ENCODE measurements at places on chromosomes 5 and 9.

DNA sequence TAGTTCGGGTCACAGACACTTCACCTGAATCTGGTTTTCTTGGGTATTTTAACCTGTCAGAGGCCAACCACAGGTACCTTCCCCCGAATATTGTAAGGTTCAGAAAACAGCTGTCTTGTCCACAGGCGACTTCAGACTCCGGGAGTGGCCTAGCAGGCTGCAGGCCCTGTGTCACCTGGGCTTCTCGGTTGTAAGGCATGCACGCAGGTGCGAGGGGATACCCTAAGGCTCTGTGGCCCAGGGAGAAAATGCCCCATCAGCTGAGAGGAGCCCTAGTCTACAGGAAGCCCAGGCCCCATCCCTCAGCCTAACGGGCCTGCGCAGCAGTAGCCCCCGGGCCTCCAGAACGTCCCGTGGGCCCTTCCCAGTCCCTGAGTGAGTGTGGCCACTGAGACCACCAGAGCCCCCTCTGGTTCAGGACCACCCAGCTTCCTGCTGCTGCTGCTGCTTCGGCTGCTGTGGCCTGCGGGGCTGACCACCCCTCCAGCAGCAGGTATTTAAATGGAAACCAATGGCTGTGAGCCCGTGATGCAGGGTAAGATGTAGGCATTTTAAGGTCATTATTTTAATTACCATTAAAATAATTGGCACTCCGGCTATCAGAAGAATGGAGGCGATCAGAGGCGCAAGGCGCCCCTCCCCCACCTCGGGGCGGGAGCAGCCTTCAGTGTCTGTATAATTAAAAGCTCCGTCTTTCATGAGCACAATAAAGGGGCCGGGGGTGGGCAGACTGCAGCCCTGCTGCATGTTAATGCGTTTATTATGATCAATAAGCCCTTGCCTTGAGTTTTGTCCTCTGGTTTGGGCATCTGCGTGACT lies 65.4 kb downstream of the PSMB7 start:
- DNase-seq, result no peak

DNA sequence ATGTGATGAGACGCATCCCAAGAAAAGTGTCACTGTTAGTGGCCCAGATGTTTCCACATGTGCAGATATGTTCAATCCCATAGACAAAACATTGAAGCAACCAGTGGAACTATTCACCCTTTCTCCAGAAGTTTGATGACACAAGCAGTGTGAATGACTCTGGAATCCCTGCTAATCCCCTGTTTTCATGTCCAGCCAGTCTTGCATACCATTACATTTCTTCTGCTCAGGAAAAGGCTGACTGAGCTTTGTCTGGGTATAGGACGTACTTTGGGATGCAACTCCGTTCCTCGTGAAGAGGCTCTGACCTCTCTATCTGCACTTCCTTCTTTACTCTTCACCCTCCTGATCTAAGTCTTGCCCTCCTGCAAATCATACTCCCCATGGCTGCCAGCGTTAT lies 172.4 kb downstream of the NTRK2 start:
- no peak for DNase-seq

- no peak for DNase-seq
Measured at GRCh38 chr5:178232124-178232919, at the start of gene PHYKPL. PHYKPL (minus strand) TSS chr5:178232802; CDS start chr5:178232550, 252 bp downstream.

DNA sequence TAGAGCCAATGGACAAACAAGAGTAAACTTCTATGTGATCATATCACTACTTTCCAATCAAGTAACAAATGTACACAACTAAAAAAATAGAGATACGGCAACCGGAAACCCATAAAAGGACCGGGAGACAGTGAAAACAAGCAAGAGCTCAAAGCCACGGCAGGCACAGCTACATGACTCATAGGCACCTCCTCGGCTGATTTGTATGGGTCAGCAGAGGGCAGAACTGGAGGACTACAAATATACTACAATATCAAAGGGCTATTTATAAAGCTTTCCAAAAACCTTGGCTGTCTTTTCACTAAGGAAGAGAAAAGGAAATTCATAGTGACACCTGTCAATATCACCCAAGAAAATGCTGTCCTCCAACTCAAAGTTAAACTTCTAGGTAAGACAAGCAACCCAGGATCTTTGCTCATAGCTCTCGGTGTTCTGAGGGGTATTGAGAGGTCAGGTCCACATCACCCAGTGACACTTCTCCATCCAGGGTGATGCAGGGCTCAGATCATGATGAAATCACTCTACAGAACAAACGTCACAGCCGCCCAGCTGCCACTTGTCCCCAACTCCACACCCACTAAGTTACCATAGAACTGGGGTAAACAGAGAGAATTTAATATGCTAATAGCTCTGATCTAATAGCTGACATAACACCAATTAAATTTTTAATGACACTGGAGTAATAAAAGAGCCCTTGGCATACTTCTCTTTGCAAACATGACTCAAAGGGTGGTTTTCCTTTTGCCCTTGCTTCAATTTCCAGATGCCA lies 41.3 kb downstream of the PFDN1 start:
- peak; percentile 89 for DNase-seq

- no peak for DNase-seq
Measured at GRCh38 chr5:87042554-87042953, 225.1 kb upstream of the RASA1 start.

DNA sequence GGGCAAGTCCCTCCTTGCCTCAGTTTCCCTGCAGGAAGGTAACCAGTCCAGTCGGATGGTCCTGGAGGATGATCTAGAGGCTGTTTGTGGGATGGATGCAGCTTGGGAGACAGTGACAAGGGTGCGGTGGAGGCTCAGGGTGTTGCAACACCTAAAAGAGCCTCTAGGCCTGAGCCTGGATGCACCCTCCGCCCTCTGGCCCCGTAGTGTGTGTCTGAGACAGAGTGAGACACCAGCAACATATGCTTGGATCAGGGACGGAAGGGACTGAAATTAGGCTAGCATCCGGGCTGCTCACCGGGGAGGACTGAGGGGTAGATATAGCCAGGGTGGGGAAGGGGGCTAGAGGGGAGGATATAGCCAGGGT lies 1.1 kb downstream of the CRAT start:
- no peak for DNase-seq

- DNase-seq, result no peak
Measured at GRCh38 chr5:34833976-34834793, 4.8 kb upstream of the TTC23L start.

DNA sequence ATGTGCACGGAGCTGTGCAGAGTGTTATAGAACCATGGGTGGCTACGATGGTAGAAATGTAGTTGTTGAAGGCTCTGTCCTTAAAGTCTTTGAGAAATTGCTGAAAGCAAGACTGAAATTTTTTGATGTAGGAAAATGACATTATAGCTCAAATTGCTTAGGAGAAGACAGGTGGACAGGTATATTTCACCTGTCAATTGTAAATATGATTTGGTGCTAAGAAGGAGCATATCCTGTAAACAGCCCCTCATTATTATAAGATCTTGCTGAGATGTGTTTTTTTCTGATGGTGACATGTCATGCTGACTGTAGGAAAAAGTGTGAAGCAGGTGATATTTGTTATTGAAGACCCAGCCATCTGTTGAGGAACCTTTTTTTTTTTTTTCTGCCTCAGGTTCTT lies 377.9 kb downstream of the PSAT1 start:
- no peak for DNase-seq

- no peak for DNase-seq
Measured at GRCh38 chr5:57358796-57359592, 123.6 kb downstream of the ACTBL2 start.

- peak; percentile 45 for DNase-seq
Measured at GRCh38 chr9:87148331-87149104, 201.2 kb upstream of the GAS1 start.

DNA sequence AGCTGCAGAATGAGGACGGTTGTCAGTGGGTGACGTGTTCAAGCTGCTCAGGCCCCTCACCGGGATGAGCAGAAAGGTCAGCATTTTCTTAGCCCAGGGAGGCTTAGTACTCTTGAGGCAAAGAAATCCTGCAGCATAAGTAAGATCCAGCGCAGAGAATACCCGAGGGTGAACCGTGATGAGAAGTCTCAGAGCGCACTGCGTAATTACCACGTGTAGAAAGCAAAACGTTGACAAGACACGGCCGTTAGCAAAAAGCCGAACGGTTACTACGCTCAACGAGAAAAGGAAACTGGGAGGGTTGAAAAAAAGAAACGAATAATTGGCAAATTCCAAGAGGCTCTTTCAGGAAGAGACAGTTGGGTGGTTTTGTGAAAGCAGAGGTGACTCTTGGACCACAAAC lies 104.0 kb downstream of the COL23A1 start:
- DNase-seq, result no peak

DNA sequence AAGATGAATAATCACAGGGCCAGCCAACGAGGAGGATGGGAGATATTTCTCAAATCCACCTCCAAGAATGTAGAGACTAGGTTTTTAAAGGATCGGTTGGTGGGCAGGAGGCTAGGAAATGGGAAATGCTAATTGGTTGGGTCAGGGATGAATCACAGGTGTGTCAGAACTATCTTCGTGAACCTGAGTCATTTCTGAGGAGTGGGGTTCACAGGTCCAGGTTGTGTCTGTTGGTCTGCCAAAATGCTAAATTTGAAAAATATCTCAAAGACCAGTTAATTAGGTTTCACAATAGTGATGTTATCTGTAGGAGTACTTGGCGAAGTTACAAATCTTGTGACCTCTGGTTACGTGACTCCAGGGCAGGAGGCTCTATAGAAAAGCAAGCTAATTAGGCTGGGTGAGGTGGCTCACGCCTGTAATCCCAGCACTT lies 2.6 kb upstream of the PLAA start:
- DNase-seq, result no peak

GRCh38 chr9:93028448-93029006 lies 30.0 kb upstream of the SUSD3 start:
- DNase-seq, result no peak

DNA sequence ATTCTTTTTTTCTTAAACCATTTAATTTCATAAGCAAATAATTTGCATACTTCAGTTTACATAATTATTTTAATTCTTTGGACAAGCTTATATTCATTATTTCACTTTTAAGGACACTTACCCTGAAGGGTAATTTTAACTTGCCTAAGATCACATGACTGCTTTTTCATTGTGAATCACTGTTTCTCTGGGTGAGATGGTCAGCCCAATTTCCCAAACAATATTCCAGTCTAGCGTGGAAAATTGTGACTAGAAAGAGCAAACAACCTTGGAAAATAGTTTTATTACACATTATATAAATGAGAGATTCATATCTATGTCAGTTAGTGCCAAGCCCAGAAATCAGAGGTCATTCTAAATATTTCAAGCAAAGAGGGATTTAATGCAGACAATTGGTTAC lies 21.4 kb upstream of the JAKMIP2 start:
- DNase-seq, result no peak

- DNase-seq, result peak; percentile 8
Measured at GRCh38 chr5:93705896-93706295, 35.5 kb downstream of the POU5F2 start.

DNA sequence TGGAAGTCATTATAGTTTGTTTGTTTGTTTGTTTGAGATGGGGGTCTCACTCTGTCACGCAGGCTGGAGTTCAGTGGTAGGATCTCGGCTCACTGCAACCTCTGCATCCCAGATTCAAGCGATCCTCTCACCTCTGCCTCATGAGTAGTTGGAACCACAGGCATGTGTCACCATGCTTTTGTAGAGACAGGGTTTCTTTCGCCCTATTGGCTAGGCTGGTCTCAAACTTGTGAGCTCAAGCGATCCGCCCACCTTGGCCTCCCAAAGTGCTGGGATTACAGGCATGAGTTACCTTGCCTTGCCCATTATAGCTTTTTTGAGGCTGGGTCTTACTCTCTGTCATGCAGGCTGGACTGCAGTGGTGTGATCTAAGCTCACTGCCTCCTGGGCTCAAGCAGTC lies 28.8 kb downstream of the NSD1 start:
- no peak for DNase-seq

- DNase-seq, result no peak
Measured at GRCh38 chr5:180289966-180290365, 1.9 kb downstream of the MAPK9 start.

DNA sequence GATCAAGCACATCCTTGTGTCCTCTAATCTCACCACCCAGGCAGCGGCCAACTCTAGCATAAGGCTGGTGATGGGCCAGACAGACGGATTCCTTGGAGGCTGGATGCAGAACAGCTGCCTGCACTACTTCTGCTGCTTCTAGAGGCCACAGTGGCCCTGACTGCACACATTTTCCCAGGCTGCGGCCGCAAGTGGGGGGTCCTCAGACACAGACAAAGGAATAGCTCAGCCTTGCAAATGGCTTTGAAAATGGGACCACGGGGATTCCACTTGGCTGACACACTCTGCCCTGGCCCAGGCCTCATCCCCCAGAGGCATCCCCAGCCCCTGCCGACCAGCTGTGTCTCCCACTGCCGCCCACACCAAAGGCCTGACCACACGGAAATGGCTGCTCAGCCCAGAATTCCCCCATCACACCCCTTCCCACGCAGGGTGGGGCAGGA lies 540.8 kb downstream of the BNC2 start:
- DNase-seq, result no peak

- DNase-seq, result no peak
Measured at GRCh38 chr5:6822556-6823343, 109.5 kb downstream of the TENT4A start.

DNA sequence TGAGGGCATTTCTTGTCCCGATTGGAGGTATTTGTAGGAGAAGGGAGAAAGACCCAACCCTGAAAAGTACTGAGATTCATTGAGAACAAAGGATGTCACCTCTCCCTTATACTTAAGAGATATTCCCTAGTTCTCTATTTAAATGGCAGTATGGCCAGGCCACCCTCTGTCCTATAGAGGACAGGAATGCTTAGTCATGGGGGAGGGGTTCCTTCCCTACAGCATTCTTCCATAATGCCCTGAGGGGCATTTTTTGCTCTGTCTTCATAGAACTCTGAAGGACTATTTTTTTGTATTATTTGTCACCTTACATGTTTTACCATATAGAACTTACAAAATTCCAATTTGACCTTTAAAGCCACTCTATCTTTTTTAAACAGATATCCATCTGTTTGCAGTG lies 176.3 kb downstream of the TMEM161B start:
- DNase-seq, result no peak

DNA sequence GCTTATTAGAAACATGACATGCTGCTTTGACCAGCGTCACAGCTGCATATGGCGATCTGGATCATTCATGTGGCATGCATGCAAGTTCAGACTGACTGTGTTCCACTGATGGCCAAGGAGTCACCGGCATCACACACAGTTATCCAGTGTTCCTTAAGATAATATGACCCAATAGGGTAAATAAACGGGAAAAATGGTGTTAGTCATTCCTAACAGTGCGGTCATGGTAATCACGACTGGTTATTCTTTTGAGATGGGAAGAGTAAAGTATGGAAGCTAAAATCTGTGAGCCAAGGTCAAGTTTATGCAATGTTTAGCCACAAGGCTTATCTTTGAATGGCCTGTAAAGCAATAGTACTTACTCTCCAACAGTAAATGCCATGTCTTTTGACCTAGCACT lies 29.3 kb upstream of the LVRN start:
- DNase-seq, result no peak

DNA sequence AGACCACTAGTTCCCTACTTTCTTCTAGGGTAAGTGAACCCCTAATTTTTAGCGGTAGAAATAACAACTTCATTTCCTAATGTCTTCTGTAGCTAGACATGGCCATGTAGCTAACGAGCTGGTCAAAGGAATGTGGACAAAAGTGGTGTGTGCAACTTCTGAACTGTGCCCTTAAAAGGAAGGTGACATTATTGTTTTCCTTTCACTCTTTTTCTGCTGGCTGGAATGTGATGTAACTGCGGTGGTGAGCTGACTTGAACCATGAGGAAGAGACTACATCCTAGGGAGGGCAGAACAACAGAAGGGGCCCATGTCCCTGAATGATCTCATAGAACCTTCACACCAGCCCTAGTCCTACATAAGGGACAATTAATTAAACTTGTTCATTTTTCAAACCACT lies 1.3 kb upstream of the SNX2 start:
- DNase-seq, result no peak

GRCh38 chr5:150175536-150175935 lies 9.0 kb downstream of the CDX1 start:
- no peak for DNase-seq

GRCh38 chr5:101009758-101010519 lies 106.9 kb upstream of the ST8SIA4 start:
- DNase-seq, result no peak

Data from amniotic stem cell (primary cell).